Activated CD8-positive, alpha-beta memory T cell treated with anti-CD3 and anti-CD28 coated beads for 48 hours (primary cell): ENCODE measurements at places on chromosomes 11 and 22.
A peak's percentile ranks its signal among the peaks of the same experiment; 100 is the strongest.

GRCh38 chr11:19910931-19911330, 198.3 kb downstream of the NAV2 start:
- no peak for DNase-seq

DNA sequence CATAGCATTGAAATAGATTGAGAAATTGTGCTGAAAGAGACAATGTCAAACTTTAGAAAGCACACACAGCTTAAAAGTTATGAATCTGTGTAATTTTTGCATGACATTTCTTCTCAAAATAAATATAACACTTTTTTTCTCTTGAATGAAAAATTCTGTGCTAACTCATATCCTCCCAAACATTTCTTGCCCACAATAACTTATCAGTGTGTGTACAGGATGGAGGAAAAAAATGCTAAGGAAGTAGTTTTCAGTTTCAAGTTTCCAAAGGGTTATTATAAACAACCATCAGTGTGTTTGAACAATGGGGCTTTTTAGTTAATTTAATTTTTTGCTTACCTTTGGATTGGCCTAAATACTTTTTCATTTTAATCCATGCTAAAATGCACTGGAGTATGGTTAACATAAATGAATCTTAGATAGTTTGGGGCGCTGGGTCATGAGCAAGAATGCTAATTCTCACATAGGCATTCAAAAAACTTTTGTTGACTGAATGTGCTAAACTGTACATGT, 82.9 kb upstream of the ARHGAP20 start:
- no peak for DNase-seq

DNA sequence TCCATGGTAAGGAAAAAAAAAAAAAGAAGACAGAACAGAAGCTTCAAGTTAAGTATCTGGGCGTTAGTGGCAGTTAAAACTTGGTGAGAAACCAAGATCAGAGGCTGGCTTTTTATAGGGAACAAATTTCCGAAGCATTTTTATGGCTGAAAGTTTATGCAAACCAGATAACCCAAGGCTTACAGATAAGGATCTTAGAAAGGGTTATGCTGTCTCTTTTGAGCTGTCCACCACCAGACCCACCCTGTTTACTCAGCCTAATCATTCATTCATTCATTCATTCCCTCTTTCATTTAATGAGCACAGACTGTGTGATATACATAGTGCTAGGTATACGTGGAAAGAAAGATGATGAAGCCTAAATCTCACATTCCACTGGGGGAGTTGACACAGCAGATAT, 89.5 kb downstream of the ME3 start:
- no peak for DNase-seq

- DNase-seq, result no peak
Observed at GRCh38 chr11:123654566-123655081, at the start of gene SCN3B. Gene SCN3B (minus strand): TSS chr11:123654624. CDS start chr11:123653801, 823 bp downstream.

GRCh38 chr11:69238573-69239351, 55.2 kb upstream of the MYEOV start:
- no peak for DNase-seq

DNA sequence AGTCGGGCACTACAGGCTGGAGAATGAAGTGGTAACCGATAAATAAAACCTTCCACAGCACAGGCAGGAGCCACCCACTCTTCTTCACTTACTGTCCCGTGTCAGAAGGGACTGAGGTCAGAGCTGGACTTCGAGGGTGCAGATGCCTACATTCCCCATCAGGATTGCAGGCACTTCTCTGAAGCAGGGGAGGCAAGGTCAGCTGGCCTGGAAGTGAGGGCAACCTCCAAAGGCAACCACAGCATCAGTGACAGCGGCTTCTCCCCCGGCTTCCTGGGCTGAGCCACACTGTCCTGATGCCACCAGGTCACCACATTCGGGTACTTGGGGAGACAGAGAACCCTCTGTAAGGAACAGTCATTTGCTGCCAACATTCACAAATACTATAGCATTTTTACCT, 22.7 kb downstream of the TCIRG1 start:
- no peak for DNase-seq

GRCh38 chr11:86205421-86206336, 38.9 kb upstream of the EED start:
- DNase-seq, result no peak

DNA sequence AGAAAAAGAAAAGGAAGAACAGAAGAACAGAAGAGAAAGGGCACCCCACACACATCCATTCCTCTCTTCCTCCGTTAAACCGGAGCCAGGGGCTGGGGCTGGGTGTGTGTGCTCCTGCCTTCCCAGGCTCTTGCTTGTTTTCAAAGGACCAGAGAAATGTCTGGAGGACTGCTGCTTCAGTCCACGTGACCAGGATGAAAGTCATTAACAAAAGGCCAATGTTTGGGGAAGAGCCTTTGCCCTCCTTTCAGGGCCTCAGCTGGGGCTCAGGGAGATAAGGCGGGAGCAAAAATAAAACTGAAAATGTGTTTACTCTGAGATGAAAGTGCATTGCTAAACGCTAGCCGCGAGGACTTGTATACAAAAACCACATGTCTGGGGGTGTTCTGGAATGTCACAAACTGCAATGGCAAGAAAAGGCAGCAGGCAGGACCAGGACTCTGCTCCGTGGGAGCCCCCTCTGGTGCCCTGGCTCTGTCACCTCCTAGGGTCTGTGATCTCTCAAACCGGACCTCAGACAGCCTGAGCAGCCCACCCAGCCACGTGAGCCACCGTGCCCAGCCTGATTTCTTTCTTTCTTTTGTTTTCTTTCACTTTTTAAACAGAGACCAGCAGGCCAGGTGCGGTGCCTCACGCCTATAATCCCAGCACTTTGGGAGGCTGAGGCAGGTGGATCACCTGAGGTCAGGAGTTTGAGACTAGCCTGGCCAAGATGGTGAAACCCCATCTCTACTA, 31.6 kb upstream of the MYH9 start:
- no peak for DNase-seq

GRCh38 chr22:48302657-48303368, 1524.9 kb downstream of the BRD1 start:
- DNase-seq, result no peak

- DNase-seq, result peak; percentile 12
Observed at GRCh38 chr22:42648368-42649245, 585 bp downstream of the CYB5R3 start.

DNA sequence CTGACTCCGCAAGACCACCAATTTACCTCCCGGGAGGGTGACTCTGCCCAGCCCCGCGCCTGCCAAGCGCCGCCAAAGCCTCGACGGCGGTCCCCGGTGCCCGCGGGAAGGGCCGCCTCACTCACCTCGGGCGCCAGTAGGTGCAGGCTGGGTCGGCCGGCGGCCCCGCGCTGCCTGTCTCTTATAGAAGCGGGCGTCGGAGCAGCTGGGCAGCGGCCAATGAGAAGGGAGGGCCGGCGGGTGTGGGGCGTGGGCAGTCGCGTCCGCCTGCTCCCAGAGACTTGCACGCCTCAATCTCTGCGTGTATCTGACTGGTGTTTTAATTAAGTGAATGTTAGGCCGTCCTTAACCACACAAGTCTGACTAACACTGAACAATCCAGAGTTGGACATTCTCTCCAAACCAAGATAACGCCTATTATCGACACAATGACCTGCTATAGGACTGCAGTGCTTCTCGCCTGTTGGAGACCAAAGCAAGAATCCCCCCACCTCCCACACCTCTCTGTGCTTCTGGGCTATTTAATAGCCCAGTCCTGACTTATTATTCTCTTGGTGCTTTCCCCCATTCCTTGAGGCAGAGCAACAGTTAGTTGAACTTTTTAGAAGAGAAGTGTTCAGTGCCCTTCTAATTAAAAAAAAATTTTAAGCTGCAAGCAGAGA, at the start of gene TPH1:
Gene TPH1 (minus strand): TSS at position 154 of the 662 bp plus-strand sequence. CDS start 5,507 bp downstream, outside the sequence.
- DNase-seq, result no peak

GRCh38 chr11:101030015-101030414, 99.6 kb downstream of the PGR start:
- no peak for DNase-seq

DNA sequence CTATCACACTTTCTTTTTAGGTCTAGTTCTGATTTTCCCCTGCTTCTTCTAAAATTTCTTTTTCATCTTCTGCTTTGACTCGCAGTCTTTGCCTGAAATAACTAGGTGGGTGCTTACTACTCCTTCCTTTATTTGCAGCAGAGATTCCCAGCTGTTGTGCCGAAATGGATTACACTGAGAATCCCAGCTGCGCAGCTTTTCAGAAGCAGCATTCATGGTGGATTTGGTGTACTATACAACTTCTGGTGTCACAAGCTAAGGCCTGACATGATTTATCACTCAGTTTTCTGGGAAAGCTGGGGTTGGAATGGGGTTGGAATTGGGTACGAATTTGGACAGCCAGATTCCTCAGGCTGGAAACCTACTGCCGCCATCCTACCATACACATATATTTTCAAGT, 6.0 kb upstream of the XKR3 start:
- no peak for DNase-seq

DNA sequence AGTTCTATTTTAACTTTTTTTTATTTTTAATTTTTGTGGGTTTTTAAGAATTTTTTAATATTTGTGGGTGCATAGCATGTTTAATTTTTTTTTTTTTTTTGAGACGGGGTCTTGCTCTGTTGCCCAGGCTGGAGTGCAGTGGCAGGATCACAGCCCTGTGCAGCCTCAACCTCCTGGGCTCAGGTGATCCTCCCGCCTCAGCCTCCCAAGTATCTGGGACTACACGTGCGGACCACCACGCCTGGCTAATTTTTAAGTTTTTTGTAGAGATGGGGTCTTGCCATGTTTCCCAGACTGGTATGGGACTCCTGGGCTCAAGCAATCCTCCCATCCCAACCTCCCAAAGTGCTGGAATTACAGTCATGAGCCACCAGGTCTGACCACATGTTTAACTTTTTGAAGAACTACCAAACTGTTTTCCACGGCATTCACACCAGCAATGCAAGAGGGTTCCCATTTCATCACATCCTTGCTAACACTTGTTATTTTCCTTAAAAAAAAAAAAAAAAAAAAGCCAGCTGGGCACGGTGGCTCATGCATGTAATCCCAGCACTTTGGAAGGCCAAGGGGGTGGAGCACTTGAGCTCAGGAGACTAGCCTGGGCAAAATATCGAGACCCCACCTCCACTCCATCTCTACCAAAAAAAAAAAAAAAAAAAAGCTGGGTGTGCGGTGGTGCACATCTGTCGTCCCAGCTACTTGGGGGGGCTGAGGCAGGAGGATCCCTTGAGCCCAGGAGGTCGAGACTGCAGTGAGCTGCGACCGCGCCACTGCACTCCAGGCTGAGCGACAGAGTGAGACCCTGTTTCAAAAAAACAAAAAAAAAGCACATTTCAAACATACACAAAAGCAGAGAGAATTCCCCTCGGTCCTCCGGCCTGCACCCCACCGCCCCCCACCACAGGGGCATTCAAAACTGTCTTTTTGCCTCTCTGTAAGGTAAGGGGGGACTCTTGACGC, 16.7 kb upstream of the TXNRD2 start:
- no peak for DNase-seq

GRCh38 chr11:2761131-2762030, 61.6 kb upstream of the KCNQ1OT1 start:
- DNase-seq, result no peak

- no peak for DNase-seq
Observed at GRCh38 chr11:37926772-37927171, 1328.7 kb upstream of the RAG2 start.

DNA sequence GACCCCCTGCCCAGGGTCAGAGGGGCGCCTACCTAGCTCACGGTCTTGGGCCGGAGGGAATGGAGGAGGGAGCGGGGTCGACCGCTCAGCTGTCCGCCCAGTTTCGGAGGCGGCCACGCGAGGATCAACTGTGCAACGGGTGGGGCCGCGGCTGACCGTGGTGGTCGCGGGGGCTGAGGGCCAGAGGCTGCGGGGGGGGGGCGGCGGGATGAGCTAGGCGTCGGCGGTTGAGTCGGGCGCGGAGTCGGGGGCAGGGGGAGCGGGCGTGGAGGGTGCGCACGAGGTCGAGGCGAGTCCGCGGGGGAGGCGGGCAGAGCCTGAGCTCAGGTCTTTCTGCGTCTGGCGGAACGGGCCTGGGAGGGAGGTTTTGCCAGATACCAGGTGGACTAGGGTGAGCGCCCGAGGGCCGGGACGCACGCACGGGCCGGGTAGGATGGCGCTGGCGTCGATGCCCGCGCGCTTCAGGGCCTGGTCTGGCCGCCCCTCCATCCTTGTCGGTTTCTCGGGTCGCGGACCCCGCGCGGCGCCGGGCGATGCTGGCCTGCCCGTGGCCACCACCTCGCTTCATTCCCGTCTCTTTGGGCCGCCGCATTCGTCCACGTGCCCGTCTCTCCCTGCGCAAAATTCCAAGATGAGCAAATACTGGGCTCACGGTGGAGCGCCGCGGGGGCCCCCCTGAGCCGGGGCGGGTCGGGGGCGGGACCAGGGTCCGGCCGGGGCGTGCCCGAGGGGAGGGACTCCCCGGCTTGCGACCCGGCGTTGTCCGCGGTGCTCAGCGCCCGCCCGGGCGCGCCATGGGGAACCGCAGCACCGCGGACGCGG, at the start of gene DRD4:
Gene DRD4 (plus strand): TSS at position 759 of the 822 bp plus-strand sequence. CDS start 36 bp downstream, at position 795.
- DNase-seq, result no peak

GRCh38 chr11:69153661-69154060, 2.1 kb upstream of the SMIM38 start:
- no peak for DNase-seq

DNA sequence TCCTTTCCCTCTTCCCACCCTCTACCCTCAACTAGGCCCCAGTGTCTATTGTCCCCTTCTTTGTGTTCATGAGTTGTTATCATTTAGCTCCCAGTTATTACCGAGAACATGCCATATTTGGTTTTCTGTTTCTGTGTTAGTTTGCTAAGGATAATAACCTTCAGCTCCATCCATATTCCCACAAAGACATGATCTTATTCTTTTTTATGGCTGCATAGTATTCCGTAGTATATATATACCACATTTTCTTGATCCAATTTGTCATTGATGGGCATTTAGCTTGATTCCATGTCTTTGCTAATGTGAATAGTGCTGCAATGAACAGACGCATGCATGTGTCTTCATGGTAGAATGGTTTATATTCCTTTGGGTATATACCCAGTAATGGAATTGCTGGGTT, 17.8 kb downstream of the C11orf71 start:
- no peak for DNase-seq

- DNase-seq, result no peak
Observed at GRCh38 chr11:3627291-3627690, 14.5 kb downstream of the ART5 start.

DNA sequence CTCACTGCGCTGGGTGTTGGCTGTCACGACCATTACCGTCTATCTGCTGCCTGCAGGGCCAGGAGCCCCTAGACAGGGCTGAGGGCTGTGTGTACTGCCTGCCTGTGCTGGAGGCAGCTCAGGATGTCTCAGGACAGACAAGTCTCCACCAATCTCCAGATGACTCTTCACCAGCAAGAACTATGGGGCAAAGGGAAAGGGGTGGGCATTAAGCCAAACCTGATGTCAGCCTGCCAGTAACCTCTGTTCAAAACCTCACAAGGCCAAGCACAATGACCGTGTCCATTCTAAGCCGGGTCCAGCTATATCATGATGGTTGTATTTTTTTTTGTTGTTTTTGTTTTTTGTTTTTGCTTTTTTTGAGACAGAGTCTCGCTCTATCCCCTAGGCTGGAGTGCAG, 31.6 kb downstream of the MAFF start:
- DNase-seq, result no peak

DNA sequence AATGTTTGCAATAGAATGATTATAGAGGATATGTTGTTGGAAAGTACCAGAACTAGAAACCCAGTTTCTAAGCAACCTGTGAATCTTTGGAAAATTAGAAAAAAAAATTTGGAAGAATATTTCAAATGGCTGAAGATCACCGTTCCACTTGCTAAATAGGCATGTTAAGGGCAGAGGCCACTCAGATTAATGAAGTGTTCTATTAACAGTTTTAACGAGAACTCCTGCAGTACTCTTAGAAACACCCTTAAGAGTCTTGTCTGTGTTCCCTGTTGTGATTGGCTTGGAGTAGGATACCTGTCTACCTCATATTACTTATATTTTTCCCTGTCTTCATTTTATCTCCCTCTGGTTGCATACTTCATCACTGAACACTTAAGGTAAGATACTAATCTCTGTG, 4.6 kb downstream of the C11orf54 start:
- DNase-seq, result no peak

GRCh38 chr11:103624708-103625623, 411.5 kb upstream of the DDI1 start:
- DNase-seq, result no peak
